Activated T-cell treated with anti-CD3 and anti-CD28 coated beads, Interleukin-2, amount 50 U/mL, for 48 hours (primary cell): ENCODE measurements at places on chromosomes 5 and 9.

- DNase-seq = no peak
These were observed 80.8 kb downstream of the ZNF622 start for GRCh38 chr5:16384804-16385203.

- no peak for DNase-seq
These were observed 238.8 kb downstream of the DMAC1 start for GRCh38 chr9:7560669-7561305.

- no peak for DNase-seq
These were observed 302.1 kb downstream of the NR2F1-AS1 start for GRCh38 chr5:93278896-93279295.

DNA sequence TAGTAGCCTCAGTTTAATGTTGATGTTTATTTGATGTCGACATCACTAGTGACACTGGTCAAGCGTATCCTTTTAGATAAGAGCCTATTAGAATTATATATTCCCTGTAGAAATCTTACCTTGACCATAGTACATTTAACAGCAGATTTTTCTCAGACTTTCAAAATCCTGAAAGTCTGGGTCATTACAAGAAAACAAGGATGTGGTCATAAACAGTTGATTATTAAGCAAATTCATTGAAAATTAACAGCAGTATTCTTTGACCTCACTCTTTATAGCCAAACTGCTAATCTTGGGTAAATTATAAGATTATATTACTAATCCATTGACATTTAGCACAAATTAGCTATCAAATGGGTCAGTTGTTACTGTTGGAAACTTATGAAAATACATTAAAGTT is 83.4 kb downstream of the GHR start:
- DNase-seq = no peak

DNA sequence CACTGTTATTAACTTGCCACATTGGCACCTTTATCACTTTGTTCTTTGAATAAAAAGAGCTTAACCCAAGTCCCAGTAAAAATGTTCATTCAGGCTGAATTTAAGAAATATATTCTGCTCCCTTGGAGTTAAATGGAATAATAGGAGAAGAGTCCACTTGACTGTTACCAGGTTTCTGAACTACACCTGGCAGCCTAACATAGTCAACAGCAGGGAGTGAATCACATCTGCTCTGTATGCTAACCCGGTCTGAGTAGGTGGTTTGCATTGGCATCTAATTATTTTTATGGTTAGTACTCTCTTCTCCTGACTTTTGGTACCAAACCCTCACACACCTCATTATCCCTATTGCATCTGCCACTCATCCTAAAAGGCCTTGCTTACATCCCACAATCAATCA is 86.7 kb downstream of the STK32A start:
- no peak for DNase-seq

DNA sequence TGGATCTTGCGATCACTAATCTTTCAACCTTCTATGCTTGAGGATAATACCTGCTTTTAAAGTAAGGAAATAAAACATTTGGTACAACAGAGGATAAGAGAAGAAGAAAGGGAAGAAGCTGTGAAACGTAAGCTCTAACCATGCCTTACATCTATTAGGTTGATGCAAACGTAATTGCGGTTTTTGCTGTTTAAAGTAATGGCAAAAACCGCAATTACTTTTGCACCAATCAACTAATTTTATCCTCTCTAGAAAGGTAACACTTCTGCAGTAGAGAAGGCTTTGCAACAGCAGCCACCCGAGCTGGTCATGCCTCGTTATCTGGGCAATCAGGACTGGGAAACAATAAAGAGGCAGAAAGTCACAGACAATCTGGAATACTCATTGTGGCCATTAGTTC is 224.1 kb downstream of the MED10 start:
- DNase-seq = no peak

DNA sequence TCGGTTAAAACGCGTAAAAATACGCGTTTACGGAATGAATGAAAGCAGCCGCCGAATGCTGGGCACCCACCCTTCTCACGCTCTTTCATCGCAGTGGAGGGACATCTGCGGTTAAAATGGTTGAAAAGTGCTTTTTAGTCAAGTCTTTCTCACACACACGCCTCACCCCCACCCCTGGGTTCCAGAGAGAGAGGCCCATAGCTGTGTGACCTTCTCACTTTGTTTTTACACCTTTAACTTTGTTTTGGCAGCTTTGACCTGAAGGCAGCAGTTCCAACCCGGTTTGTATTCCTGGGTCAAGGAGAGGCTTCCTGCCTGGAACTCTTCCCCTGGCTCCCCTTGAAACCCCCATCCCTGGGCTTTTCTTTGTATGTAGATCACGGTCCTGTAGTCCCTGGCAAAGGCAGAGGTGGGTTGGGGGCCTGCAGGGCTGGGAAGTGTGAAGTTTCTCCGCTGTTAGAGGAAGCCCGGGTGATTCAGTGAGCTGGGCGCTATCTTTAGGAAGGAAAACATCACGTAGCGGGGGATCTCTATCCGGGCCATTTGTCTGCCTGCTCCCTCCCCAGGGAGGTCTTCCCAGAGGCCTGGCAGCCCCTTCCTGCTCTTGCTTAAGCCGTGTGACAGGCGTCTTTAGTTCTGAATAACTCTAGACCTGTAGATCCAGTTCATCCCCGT is 29.6 kb downstream of the SPRY4 start:
- DNase-seq = no peak

- no peak for DNase-seq
These were observed 1290.3 kb upstream of the CDH9 start for GRCh38 chr5:28328681-28329080.

- peak; percentile 51 for DNase-seq
These were observed 23.3 kb downstream of the CAVIN4 start for GRCh38 chr9:100601216-100601615.

DNA sequence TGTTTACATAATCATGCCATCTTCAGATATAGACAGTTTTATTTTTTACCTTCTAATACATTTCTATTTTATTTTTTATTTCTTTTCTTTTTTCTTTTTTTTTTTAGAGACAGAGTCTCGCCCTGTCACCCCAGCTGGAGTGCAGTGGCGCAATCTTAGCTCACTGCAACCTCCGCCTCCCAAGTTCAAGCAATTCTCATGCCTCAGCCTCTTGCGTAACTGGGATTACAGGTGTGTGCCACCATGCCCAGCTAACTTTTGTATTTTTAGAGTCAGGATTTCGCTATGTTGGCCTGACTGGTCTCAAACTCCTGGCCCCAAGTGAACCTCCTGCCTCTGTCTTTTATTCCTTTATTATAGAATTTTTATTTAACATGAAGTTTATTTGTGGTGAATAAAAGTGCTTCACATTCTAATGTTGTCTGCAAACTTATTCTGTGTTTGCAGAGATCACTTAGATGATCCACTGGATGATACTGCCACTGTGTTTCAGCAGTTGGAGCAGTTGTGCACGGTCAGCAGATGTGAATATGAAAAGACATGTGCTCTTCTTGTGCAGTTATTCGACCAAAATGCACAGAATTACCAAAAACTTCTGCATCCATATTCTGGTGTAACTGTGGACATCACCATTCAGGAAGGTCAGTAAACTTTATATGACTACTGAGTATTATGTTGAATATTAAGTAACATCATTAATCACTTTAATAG is 62.2 kb downstream of the RANBP17 start:
- no peak for DNase-seq

DNA sequence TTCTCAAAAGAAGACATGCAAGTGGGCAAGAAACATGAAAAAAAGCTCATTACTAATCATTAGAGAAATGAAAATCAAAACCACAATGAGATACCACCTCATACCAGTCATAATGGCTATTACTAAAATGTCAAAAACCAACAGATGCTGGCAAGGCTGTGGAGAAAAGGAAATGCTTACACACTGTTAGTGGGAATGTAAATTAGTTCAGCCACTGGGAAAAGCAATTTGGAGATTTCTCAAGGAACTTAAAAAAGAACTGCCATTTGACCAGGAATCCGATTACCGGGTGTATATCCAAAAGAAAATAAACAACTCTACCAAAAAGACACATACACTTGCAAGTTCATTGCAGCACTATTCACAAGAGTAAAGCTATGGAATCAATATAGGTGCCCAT is 595.4 kb upstream of the RIOK2 start:
- DNase-seq = no peak

GRCh38 chr9:137077758-137078693 is 709 bp downstream of the UAP1L1 start:
- peak; percentile 51 for DNase-seq

DNA sequence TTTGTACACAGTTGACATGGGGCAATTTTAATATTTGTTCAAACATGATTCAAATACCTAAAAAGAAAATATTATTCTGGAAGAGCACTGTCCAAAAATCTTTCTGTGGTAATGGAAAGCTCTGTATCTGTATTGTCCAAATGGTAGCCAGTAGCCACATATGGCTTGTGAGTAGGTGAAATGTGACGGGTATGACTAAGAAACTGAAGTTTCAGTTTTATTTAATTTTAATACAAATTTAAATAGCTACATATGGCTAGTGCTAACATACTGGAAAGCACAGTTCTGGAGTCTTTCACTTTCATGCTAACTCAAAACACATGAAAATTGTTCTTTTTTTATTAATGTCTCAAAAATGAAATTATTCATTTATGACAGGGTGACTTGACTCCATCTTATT is 132.6 kb downstream of the PLK2 start:
- DNase-seq = no peak

- DNase-seq = no peak
These were observed 101.2 kb downstream of the SLC28A3 start for GRCh38 chr9:84239343-84239742.

GRCh38 chr5:135186662-135187522 is 152.9 kb upstream of the PITX1 start:
- no peak for DNase-seq

GRCh38 chr9:135152614-135153334 is 65.3 kb downstream of the OLFM1 start:
- DNase-seq = no peak

DNA sequence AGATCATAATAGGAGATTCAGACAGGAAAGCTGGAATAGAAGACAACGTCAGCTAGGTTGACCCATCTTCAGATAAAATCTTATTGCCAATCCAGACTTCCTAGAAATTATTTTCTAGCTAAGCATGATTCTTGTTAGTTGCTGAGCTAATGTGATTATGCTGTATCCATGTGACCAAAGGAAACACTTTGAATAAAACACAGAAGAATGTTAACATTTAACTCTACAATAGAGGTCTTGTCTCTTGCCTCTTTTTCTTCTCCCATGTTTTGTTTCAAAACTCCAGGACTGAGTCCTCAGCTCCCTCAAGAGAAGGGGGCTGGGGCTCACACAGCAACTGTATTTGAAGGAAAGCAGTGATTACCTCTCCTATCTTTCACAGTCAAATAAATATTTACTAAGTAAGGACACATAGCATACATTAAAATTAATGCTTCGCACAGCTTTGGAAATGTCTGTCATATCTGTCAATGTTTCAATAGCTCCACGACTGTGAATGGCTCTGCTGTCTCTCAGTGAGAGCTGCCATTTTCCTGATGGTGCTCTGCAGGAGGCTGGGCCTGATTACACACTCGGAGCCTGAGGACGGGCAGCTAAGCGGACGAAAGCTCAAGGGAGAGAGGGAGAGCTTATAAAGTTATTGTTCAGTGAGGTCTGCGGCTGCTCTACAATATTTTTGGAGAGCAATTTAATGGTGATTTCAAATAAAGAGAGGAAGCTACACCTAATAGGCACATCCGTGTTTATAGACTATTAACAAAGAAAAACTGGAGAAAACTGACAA is 64.8 kb upstream of the ZNF462 start:
- no peak for DNase-seq

- no peak for DNase-seq
These were observed 104.7 kb downstream of the SPOCK1 start for GRCh38 chr5:137394380-137394779.

DNA sequence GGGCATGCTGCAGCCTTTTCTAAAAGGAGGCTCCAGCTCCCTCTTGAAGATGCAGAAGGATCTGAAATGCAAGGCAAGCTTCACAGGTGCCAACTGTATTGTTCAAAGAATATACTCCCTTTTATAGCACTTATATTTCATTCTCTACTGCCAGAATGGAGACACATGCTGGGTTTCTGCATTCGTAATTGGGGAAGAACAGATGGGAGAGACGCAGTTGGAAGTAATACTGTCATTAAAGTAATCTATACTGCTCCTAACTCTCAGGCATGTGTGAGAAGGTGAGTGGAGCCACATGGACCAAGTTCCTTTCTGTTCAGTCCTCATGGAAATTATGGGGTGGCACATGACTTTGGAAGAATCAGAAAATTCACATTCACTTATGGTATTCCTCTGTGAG is 226.4 kb downstream of the TRIM32 start:
- DNase-seq = no peak

DNA sequence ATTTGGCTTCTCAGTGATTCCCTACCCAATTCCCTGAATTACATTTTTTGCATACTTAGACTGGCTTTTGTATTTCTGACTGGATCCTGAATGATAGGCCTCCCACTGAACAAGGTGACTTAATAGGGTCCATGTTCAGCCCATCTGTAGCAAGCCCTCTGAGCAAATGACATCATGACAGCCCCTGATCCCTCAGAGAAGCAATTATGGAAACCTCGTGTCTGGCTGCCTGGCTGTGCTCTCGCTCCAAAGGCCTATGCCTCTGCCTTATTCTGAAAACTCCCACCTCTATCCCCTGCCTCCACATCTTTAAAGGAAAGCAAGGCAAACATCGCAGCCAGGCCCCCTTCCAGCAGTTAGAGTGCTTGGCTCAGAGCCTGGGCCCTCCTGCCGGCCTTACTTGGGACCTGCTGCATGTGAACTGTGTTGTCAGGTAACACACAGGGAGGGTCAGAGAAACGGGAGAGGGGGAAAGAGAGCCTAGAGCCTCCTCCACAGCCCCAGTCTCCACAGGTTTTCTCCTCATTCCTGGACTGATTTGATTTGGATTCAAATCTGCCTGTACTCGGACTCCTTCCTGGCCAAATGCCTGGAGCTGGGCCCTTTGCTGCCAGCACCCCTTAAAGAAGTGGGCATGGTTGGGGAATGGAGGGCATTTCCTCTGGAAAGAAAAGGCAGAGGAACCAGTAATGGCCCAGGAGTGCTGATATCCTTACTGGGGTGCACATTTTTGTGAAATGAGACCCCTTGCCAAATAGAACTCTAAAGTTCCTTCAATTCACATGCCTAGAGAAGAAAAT is 3.8 kb downstream of the DCANP1 start:
- peak; percentile 4 for DNase-seq

GRCh38 chr5:76709762-76710161 is 6.2 kb upstream of the F2R start:
- no peak for DNase-seq

- DNase-seq = no peak
These were observed 71.0 kb upstream of the ANGPTL2 start for GRCh38 chr9:127193483-127193882.

- DNase-seq = no peak
These were observed 15.4 kb upstream of the IARS1 start for GRCh38 chr9:92308893-92309292.

DNA sequence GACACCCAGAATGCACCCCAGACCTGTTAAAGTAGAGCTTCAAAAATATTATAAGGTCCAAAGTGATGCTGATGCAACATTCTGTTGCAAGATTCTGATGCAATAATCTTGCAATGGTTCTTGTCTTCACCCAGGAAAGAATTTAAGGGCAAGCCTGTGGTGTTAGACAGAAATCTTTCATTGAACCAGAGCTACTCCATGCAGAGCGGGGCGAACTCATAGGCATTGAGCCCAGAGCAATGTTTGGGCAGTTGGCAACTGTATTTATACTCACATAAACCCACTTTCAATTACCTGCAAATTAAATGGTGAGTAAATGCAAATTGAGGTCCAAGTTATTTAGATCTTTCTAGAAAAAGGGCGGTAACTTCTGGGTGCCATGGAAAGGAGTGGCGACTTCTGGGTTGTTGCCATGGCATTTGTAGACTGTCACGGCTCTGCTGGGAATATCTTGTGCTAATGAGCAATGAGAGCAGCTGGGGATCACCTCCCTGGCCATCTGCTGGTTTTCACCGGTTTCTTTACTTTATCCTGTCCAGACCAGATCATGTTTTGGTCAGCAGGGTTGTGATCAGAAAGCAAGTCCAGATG is 163.4 kb downstream of the ICE1 start:
- no peak for DNase-seq
